Stimulated activated CD4-positive, alpha-beta T cell treated with anti-CD3 and anti-CD28 coated beads, Interleukin-1b, Interleukin-23, amount 100 ng/mL, for 24 hours (primary cell): ENCODE measurements at places on chromosomes 2 and 18.

- no peak for DNase-seq
Observed at GRCh38 chr2:23597687-23598086, 212.7 kb downstream of the KLHL29 start.

DNA sequence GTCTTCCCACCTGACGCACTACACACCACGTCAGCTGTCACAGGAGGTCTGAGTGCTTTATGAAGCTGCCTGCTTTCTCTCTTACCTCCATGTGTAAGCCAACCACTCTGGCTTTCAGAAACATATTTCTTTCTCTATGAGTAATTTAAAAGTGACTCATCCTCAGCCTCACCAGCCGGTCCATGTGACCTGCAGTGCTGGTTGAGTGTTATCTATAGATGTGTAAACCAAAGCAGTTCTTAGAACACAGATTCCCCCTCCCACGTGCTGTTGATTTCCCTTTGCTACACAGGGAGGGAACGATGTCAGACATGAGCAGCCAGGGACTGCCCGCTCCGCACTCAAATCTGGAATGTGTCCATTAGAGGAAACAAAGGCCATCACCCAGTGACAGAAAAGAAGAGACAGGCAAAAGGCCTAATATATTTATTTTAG lies 157.8 kb downstream of the BCL2 start:
- DNase-seq = peak; percentile 70

GRCh38 chr2:53442783-53443182 lies 324.8 kb upstream of the CHAC2 start:
- DNase-seq = no peak

DNA sequence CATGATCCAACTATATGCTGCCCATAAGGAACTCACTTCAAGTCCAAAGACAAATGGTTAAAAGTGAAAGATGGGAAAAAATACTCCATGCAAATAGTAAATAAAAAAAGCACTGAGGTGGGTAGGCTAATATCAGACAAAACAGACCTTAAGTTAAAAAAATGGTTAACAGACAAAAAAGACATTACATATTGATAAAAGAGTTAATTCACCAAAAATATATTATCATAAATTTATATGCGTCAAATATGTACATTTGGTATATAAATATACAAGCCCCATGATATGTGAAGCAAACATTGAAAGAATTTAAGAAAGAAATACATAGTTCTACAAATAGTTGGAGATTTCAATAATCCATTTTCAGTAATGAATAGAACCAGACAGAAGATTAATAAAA lies 31.0 kb downstream of the ROCK1 start:
- DNase-seq = no peak

- no peak for DNase-seq
Observed at GRCh38 chr18:62618735-62619134, 95.9 kb downstream of the ZCCHC2 start.

DNA sequence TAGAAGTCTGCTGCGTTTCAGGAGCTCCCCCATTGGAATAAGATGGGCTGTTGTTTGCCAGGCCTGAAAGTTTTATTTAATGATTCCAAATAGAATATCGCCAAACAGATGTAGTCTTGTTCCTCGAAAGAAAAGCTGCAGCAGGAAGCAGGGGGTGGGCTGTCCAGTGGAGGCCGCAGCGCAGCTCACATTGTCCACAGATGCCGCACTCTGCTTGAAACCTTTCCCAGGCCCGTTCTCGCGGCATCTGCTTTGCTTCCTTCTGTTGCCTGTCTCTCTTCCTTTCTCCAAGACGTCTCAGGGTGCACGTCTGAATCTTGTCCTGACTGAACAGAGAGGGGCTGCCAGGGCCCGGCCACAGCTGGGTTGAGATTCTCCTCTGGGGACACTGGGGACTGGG lies 12.4 kb upstream of the IGFBP2 start:
- DNase-seq = no peak

DNA sequence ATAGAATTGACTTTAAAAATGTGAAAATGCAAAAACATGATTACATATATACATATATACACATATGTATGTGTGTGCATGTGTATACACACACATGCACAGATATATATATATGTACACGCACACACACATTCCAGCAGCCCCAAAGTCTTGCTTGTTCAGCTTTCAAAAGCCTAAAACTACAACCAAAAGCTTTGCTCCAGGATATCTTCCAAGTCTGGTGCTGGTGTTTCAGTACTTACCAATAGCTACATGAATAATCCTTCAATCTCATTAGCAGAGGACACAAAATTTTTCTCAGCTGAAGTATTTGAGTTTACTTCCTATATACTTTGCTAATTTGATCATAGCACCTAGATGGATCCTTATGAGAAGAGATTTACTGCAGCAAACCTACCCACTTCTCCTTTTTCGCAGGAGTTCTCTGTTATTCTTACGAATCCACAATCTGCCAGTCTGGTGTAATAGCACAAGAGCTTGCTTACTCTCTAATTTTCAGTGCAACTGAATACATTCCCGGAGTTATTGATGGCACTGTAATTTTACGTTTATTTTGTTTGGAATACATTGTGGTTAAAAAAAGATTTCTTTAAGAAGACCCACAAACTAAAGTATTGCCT lies 553.3 kb downstream of the ARHGAP15 start:
- no peak for DNase-seq

GRCh38 chr2:102737431-102737830 lies 24.4 kb upstream of the TMEM182 start:
- DNase-seq = no peak

GRCh38 chr2:218066926-218067515 lies 2.0 kb upstream of the RUFY4 start:
- DNase-seq = no peak

DNA sequence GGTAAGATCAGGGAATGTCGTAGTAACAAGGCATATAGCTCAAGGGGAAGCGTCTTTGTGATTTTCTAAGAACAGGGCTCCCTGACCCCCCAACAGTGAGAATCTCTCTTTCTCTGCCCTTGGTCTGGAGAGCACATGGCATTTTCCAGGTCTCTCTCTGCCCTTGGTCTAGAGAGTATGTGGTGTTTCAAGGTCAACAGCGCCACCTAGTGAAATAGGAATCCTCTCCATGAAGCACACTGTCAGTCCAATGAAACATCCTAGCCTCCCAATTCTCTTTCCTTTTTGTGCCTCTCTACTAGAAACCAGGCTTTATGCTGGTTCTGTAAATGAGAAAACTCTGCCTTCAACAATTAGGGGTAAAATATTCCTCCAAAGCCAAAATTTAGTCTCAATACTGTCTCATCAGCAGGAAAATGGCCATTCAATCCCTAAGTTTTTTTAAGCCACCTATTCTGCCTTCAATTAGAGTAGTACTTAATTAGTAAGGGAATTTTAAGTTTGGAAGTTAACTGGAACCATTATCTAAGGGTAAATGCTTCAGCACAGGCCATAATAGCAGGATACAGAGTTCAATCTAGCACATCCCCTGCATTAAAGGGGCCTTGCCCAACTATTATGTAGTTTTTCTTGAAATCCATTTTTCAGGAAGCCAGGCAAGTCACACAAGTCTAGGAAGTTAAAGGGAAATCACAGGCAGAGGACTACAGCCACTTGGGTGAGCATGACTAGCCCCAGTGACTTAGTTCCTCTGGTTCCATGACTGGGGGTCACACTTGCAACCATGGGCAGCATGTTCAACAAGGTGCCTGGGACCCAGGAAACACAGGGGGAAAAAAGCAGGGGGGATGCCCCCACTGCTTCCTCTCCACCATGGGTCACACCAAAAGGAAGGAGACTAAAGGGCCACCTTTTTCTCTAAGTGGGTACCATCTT lies 12.4 kb downstream of the DYM start:
- no peak for DNase-seq

DNA sequence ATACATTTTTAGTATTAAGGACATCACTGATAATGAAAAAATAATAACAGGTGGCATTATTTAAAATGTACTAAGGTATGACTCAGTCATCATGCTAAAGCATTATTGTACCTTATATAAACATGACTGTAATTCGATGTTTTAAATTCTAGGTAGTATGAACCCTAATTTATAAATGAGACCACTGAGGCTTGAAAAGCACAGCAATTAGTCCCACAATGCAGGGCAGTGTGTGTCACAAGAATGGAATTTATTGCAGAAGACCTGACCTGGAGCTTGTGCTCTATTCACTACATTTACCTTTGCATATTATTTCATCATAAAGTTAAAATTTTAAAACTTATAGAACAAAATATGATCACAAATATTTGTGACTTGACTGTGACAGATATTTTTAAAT lies 358.5 kb upstream of the DSEL start:
- no peak for DNase-seq

DNA sequence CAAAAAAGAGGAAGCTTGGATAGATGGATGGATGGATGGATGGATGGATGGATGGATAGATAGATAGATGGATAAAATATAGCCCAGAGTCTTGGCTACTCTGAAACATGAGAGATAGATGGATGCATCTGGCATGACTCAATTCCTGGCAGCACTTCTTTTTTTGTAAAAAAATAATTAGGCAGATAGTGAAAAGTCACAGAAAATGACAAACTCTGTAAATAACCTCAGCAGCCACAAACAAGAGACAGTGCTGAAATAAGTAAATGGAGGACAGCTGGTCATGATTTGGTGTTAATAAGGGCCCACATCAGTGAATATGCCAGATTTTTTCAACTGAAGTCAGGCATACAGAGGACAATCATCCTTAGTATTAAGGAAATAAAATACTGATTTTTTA lies 585.0 kb upstream of the GCFC2 start:
- DNase-seq = no peak

DNA sequence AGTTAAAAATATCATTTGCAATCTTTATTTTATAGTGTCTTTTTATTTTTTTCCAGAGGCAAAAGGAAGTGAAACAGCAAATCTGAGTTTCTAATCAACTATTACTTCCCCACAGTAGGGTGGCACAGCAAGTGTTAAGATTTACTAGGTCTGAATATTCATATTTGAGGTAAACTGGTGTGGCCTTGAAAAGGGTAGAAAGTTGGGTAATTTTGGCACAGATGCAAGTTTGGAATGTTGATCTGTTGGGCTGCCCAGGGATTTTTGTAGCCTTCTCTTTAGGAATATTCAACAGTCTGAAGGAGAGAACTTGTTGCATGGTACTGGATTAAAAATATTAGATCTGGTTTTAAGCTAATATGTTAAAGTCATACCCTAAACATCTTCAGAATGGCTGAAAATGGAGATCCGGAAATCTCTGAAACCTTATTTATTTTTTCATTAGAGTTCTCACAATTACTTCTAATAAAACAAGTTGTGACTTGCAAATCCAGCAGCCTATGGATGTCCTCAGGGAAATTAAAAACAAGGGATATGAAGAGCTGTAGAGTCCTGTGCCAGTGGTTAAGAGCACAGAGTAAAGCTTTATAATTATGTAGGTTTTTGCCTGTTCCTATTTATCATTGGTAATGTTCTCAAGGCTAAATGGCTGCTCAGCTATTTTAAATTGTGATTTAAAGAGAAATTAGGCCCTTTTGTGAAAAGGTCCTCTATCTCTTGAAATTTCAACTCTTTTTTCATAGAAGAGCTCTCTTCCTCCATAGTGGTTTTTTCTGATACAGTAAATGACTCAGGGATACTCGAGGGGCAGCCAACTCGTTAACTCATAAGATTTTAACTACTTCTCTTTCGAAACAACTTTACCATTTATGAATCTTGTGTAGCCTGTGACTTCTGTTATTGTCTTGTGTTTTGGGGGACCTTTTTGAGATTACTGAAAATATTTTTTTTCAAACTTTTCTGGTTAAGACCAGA lies 11.0 kb downstream of the TANK start:
- no peak for DNase-seq

GRCh38 chr2:238235856-238236255 lies 4.0 kb downstream of the HES6 start:
- no peak for DNase-seq

DNA sequence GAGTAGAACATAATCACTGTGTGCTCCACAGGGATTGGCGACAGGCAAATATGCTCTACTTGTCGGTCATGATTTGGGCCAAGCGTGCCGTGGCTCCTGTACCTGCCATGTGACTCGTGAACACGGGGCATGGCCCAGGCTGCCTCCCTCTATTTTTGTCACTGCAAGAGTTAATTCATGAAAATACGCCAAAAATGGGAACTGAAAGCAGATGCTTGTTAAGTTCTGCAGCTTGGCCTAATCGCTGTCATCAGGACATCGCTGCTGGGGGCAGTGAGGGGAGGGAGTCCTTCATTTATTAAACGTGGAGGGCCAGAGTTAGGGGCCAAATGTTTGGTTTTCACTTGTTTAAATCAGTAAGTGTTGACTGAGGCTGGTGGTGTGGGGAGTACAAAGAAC lies 177.8 kb downstream of the BCL2 start:
- no peak for DNase-seq

DNA sequence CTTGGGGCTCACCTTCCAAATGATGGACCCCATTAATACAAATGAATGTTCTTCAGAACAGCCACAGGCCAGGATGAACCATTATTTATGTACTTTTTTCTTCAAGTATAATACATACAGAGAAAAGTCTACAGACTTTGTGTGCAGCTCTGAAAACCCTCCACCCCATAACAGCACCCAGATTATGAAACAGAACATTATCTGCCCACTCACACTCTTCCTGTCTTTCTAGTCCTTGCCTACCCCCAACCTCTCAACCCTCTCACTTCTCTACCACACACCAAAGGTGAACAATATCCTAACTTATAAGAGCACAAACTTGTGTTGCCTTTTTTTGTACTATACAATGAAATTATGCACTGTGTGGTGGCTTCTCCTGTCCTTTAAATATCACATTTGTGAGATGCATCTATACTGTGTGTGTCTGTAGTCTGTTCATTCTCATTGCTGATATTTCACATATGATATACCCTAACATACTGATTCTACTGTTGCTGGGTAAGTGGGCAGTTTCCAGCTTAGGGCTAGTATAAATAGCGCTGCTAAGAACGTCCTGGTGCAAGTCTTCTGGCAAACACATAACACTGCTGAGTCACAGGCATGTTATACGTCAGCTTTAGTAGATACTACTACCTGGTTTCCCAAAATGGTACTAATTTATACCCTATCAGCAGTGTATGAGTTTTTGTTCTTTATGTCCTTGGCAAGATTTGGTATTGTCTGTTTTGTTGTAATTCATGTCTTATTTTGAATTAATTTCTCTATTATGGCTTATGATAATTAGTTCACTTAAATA lies 1.0 kb upstream of the NPHP1 start:
- no peak for DNase-seq

DNA sequence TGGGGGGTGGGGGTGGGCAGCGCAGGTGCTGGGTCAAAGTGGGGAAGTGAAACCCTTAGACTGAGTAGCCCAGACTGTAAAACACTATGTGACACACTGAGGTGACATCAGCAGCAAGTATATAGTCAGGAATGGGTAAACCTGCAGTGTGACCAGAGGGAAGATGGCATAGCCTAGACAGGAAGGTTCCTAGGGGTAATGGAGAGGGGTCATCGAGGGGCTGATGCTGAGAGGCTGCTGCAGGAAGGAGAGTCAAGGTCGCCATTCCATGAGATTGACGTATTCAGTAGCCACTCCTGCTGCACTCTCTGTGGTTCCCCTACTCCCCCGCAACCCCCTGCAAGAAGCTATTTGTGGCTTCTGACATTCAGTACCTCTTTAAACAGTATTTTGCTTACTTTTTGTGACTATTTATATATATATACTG lies 111.7 kb downstream of the CHST9 start:
- no peak for DNase-seq

- DNase-seq = no peak
Observed at GRCh38 chr18:51330148-51330547, 132.7 kb upstream of the MEX3C start.

GRCh38 chr2:660586-661359 lies 16.4 kb downstream of the TMEM18 start:
- no peak for DNase-seq

- DNase-seq = no peak
Observed at GRCh38 chr2:43462866-43463641, 132.8 kb downstream of the THADA start.

GRCh38 chr2:229246334-229246733 lies 24.8 kb downstream of the PID1 start:
- no peak for DNase-seq
